Inflammatory macrophage (primary cell): ENCODE measurements at places on chromosomes 7 and 10.

DNA sequence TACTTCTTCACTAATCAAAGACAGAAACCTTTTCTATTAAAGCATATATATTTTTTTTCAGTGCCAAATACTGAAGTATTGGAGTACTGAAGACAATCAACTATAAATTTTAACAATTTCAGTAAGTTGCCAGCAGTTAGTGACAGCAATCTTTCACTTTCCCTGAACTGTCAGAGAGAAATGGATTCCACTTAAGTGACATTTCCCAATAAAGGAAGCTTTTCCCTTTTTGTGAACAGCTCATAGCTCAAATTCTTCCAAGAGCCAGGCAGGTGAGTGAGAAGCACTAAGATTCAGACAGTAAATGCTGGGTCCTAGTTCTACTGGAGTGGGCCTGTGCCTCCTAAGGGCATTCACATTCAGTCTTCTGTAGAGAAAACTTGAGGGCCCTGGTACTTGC, 142.0 kb downstream of the SRPK2 start:
- no peak for DNase-seq

DNA sequence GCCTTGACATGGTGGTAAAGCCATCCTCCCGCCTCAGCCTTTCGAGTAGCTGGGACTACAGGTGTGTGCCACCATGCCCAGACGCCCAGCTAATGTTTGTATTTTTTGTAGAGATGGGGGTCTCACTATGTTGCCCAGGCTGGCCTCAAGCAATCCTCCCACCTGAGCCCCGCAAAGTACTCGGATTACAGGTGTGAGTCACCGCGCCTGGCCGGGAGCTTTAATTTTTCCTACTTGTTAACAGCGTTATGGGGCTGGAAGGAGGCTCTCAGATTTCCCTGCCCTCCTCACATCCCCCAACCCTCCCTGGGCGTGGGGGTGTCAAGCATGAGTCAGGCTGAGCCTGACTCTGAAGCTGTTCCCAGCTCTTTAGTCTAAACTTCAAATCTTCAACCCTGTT, 8.3 kb downstream of the ALKBH4 start:
- DNase-seq, result no peak

- DNase-seq, result peak; percentile 93
Measured at GRCh38 chr10:88792661-88793060, 9.9 kb upstream of the LIPM start.

- no peak for DNase-seq
Measured at GRCh38 chr10:3340127-3340730, 167.6 kb upstream of the PITRM1 start.

DNA sequence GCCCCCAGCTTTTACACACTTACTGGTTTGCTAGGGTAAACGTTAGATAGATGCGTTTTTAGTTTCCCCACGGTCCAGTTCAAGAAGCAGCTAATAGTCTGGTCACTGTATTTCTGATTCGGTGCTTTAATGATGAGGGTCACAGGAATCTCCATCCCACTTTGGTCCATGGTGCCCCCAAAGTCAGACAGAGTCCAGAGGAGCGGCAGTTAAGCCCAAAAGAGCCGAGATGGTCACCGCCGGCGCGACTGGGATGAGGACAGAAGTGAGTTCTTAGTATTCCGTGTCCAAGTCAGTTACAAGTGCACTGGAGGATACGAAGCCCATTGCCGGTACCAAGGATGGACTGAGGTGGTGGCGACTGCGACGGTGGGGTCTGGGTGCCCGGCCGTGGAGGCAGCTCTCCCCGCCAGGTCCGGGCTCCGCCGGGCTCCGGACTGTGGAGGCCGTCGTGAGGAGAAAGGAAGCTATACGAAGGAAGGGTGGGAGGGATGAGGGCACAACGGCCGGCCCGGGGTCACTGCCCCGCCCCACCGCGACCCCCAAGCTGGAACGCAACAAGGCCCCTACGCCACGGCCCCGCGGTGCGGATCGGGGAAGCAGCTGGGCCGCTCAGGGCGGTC, 663 bp downstream of the HERPUD2 start:
- no peak for DNase-seq

GRCh38 chr10:94545391-94546048, at the start of gene HELLS:
TSS of gene HELLS (plus strand) at chr10:94545788. CDS start at chr10:94545922, 134 bp downstream.
- DNase-seq, result peak; percentile 77

GRCh38 chr7:156000601-156001396, 188.5 kb upstream of the SHH start:
- DNase-seq, result peak; percentile 35

DNA sequence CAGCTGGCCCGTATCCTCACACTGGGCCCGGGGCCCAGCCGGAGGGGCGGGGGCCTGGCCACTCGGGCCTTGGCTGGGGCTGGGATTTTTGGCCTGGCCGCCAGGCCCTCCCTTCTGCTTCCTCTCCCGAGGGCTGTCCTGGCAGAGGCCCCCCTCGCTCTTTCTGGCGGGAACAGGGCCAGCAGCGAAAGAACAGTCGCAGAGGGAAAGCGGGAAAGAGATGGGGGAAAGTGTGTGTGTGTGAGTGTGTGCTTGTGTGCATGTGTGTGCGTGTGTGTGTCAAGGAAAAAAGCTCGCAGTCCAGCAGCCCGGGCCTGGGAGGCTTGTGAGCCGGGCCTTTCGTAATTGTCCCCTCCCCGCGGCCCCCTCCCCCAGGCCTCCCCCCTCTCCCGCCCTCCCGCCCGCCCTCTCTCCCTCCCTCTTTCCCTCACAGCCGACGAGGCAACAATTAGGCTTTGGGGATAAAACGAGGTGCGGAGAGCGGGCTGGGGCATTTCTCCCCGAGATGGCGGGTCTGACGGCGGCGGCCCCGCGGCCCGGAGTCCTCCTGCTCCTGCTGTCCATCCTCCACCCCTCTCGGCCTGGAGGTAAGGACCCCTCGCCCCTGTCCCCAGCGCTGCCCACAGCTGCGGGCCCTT, at the start of gene ELN:
ELN (plus strand) TSS at position 491 of the 638 bp plus-strand sequence; CDS start at position 506, 15 bp downstream.
- no peak for DNase-seq

GRCh38 chr7:115924411-115924810, 106.2 kb downstream of the TFEC start:
- DNase-seq, result no peak

GRCh38 chr7:55475855-55476803, 96.2 kb downstream of the VOPP1 start:
- DNase-seq, result no peak
